ENCODE measurements at places on chromosomes 4 and X.

- DNase-seq, result no peak
Measured at GRCh38 chr4:66840178-66840577, 705.1 kb downstream of the CENPC start.

DNA sequence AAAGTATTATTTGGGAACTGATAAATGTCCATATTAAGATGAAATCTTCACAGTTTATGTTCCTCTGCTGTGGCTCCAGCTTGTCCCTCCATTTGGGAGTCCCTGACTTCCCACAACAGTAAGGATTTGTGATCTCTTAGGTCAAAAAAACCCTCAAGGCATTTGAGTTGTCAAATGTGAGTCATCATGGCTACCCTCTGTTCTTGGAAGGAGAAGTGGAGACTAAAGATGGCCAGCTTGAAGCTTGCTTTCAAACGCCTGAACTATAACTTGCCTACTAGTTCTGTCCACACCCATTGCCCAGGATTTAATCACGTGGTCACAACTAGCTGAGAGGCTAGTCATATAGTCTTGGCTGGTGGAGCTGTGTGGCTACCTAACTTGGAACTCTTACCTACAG lies 107.8 kb downstream of the CCNG2 start:
- DNase-seq, result no peak

GRCh38 chr4:138055890-138056289 lies 186.3 kb downstream of the SLC7A11 start:
- DNase-seq, result no peak

DNA sequence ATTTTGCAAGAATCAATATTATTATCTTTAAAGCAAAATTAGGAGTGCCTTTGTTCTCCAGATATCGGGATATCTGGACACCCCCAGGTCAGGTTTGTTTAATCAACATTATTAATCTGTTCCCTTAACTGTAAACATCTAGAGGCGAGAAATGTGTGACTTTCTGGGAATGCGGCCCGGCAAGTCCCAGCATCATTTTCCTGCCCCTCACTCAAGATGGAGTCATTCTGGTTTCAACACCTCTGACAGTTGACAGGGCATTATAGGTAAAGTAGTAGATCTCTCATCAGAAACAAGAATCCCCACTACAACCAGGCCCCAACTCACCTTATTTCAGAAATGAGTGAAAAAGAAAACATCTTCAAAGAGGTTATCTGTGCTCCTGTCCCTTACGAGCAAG lies 331.6 kb upstream of the ZFP42 start:
- DNase-seq, result no peak

GRCh38 chr4:89511776-89512175 lies 204.2 kb upstream of the GPRIN3 start:
- DNase-seq, result no peak

DNA sequence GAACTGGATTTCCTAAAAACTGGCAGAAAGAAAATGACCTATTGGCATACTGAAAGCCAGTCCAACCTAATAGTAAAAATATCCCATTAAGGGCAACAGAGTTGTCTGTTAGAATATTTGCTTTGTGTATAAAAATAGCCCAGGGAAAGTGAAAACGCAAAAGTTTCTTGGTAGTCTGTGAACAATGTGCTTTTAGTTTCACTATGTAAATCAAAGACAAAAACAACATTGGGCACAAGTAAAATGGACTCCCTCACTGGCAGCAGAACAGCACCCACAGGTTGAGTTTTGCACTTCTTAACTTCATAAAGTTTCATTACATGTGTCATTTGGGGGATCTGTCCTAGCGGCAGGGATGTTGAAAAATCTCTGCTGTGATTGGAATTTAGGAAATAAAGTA lies 4.3 kb upstream of the FGG start:
- DNase-seq, result no peak

GRCh38 chrX:6768881-6769280 lies 234.0 kb upstream of the VCX3A start:
- no peak for DNase-seq

DNA sequence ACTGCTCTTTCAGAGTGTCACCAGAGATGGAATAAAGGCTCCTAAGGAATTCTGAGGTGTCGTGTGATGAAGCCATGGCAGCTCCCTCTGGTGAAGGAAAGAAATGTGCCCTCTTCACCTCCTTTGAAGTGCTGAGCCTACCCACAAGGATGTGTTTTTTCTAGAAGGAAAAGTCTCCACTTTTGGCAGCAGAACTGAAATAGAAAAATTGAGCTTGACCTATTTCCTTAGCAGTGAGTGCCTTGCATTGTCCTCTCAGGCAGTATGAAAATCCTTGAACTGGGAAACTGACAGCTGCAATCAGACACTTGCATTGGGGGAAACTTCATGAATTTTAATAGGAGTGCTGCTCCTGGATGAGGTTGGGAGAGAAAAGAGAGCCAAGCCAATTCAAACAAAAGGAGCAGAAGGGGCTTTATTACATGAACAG lies 95.2 kb downstream of the DCLK2 start:
- no peak for DNase-seq

DNA sequence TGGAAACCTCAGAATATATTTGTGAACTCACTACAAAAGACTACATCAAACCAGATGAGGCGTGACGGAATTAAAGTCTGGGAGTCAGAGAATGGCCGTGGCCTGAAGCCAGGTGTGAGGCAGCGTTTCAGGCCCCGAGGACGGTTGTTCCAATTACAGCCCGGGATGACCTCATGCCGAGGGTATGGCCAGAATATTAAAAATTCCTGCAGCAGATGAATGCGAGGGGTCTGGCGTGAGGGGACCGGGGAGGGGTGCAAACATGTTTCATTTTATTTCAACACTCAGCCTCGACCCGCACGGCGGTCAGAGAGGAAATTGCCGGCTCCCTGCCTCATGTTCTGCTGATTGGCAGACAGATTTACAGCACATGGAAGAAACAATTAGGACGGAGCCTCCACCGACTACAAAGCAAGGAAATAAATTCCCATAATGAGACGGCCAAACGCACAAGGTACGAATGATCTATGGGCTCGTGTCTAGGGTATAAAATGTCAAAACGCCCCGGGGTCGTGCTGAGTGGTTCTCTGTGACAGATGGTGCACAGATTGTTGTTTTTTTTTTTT lies 289.7 kb downstream of the SHOX start:
- DNase-seq, result no peak

DNA sequence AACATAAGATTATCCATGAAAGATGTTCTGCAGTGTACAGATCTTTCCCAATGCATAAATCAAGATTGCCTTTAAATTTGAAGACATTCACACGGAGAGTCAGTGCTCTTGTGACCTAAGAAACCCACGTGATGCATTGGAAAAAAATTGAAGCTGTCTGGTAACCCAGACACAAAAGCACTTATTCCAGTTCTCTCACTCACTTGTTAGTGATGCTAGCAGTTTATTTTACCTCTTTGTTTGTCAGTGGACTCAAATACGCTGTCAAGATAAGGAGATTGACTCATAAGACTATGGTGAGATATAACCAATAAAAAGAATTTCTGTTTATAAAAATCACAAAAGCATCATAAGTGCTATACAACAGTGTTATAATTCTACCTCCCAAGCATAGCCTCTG lies 245.8 kb upstream of the SMIM31 start:
- no peak for DNase-seq

DNA sequence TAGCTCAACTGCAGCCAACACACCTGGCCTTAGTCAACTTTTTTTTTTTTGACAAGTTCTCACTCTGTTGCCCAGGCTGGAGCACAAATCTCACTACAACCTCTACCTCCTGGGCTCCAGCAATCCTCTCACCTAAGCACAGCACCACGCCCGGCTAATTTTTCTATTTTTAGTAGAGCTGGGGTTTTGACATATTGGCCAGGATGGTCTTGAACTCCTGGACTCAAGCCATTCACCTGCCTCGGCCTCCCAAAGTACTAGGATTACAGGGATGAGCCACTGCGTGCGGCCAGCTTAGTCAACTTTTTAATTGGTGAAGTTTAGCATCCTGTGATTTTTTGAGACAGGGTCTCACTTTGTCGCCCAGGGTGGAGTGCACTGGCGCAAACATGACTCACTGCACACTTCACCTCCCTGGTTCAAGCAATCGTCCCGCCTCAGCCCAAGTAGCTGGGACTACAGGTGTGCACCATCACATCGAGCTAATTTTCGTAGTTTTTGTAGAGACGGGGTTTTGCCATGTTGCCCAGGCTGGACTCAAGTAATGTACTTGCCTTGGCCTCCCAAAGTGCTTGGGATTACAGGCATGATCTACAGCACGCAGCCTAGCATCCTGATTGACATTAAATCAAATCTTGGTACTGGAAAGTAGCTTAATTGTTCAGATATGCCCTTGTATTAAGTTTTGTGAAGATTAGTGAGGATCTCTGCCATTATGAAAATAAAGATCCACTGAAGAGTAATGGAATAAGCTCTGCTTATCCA lies 8.3 kb downstream of the HNRNPDL start:
- no peak for DNase-seq

All from cardiac muscle cell (in vitro differentiated cells and primary cell).